NCI-H2081 (cell line): ENCODE measurements at places on chromosomes 2 and 18.

DNA sequence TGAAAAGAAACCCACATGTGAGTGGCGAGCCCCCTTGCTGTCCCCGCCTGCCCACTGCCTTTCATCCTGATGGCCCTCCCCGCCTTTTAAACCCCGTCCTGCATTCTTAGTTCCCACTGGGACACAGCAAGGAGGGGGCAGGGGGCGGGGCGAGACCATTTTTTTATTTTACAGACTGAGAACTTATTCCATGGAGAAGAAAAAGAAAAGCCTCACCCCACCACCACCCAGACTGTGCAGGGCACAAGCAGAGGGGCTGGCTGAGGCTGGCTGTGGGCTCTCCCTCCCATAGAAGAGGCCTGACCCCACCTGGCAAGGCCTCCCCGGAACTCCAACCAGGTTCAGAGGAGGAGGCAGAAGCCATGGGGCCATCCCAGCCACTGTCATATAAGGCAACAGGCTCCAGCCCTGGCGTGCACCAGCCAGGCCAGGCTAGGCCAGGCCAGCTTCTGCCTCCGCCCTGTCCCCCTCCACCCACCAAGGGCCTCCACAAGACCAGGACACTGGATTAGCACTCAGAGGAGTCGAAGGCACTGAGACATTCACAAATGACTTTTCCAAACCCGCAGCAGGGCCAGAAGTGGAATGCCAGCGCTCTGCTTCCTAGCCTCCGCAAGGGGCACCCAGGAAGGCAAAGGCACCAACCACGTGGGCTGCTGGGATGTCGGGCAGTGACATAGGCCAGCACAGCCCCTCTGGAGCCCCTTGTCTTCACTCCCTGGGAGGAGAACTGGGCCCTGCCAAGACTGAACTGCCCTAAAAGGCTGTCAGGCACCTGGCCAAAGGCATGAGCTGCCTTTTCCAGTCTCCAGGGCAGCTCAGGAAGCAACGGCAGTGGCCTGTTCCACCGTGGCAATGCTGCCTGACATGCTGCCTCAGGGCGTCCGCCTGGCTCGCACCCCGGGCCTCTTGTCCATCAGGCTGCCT lies 37.5 kb upstream of the SEMA4C start:
- DNase-seq, result no peak

- DNase-seq, result no peak
Measured at GRCh38 chr18:23612434-23613090, 26.3 kb upstream of the NPC1 start.

GRCh38 chr2:210376694-210377093 lies 61.7 kb upstream of the MYL1 start:
- no peak for DNase-seq

- no peak for DNase-seq
Measured at GRCh38 chr18:59657012-59657411, 40.2 kb downstream of the CCBE1 start.

DNA sequence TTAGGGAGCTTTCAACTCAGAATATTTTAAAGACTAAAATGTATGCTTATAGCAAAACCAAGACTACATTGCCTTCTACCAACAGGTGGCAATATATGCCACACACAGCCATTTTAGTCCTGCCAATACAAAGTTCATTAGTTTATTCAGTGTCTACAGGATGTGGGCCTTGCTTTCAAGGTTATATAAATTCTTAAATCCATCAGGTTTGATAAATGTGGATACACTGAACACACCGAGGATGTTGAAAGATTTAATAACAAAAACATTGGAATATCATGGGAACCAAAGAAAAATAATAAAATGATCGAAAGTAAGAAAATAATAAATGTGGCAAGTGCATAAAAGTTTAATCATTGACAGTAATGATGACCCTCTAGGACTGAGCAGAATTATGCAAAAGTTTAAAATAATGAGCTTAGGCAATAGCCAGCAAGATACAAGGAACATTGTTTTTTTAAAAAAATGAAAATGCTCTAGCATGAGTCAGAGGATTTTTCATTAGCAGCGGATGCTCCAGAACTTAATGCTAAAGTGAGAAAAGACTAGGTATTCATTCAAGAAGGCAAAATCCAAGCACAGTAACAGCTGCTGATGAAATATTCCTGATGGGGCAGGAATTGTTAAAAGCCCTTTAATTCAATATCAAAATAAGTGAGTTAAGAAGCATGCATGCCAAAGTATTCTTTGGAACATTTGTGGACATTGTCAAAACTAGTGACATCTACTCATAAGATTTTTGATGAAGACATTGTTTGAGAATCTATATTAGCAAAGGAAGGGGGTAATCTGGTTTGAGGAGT lies 14.2 kb downstream of the SCN9A start:
- DNase-seq, result peak; percentile 5

- no peak for DNase-seq
Measured at GRCh38 chr18:25146512-25146910, 205.5 kb downstream of the ZNF521 start.

DNA sequence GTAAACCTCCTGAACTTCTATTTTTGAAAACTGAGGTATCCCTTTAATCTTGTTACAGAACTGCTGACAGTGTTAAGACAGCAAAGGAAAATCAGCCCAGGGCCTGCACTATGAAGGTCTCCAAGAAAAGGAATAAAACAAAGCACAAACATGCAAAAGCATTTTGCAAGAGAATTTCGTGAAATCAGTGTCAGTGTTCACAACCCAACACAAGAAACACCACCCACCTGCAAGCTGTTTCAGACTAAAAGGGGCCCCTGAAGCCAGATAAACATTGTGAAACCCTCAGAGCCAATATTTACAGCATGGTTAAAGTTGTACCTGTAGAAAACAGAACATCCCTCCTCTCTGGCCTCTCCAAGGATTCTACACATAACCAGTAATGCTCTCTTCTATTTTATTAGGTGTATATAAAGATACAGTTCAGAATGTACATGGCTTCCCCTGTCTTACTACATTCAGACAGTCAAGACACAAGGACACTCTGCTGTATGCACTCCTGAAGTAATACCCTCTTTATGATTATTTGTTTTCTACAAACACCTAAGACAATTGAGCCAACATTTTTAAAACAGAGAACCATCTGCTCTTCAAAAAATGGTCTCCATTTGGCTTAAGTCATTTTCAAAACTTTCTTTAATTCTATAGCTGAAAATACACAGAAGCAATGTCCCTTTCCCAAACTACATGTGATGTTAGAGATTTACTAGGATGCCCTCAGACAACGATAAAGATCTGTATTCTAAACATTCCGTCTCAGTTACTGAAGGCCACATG lies 149.5 kb upstream of the ZFP36L2 start:
- no peak for DNase-seq

DNA sequence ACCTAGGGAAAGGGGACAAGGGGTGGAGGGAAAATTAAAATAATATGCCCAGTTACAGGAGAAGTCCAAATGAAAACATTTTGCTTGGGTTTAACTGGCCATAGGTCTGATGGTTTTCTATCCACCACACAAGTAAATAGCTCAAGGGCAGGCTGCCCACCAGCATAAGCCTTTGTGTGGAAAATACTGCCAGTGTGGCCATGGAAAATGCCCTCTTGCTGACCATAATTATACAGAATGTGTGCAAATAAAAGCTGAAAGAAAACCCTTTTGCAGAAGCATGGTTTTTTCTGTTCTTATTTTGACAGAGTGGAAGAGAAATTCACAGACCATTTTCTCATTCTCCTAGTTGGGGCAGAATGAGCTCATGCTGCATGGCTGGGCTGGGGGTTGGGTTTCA lies 111.3 kb upstream of the SIX2 start:
- no peak for DNase-seq

- no peak for DNase-seq
Measured at GRCh38 chr2:83386549-83386948, 1072.5 kb downstream of the SUCLG1 start.

DNA sequence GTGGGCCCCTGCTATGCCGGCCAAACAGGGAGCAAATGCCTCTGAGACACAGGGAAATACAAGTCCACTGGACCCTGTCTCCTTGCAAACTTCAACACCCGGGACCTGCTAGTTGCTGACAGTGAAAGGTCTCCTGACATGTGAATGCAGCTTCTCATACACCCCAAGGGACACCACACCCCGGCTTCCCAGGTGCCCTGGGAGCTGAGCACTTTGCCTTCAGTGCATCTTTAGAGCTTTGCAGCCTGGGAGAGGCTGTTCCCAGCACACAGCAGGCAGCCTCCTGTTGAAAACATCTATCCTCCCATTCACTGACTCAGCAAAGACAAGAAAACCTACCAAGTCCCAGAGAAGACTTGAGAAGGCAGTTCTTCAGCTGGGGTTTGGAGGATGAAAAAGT lies 143.4 kb downstream of the COL6A3 start:
- no peak for DNase-seq

DNA sequence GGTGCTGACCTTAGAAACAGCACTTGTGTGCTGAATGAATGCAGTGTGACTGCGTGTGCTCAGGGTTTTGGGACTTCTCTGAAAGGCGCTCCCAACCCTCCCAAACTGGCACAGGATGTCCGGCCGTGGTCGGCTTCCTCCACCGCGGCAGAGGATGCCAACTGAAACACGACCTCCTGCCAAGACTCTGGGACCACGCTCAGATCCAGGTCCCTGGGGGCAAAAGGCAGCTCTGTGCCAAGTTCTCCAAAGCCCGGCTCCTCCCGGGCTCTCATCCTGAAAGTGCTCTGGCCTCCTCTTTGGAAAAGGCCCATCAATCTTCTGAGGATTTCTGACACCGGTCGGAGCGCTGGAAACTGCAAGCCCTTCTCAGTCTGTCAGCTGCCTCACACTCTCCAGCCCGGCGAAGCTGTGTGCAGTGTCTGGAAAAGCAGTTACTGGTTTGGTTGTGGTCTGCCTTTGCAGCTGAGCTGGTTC lies 32.3 kb upstream of the ZBTB7C start:
- no peak for DNase-seq

- DNase-seq, result no peak
Measured at GRCh38 chr2:134347756-134348155, 93.9 kb downstream of the MGAT5 start.

DNA sequence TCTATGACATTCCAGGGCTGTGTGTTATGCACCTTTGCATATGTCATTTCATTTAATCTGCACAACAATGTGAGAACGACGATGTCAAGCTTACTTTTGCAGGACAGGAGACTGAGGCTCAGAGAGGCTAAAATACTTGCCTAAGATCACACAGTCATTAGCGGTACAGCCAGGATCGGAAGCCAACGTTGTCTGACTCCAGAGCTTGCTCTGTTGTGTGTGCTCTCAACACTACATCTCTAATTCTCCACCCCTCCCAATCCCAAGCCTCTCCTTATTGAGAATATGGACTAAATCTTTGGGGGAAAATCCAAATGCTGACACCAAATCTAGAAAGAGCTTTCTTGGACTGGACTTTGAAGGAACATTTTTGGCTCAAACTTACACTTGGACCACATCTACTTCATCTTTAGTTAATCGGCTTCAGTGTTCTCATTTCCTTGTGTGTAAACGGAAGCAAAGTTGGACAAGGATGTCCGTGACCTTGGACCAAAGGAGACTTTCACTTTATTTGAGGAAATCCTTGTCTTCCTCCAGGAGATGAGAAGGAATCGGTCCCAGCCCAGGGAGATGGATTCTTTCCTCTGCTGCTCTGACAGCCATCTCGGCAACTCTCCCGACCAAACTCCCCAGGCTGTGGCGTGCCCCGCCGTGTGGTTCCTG lies 242.4 kb downstream of the LPIN1 start:
- no peak for DNase-seq

GRCh38 chr18:49819823-49820671 lies 6.7 kb upstream of the ACAA2 start:
- no peak for DNase-seq

GRCh38 chr18:58668897-58669296 lies 2.4 kb upstream of the MALT1 start:
- no peak for DNase-seq

- DNase-seq, result no peak
Measured at GRCh38 chr18:48408727-48409590, at the start of gene ZBTB7C. ZBTB7C (minus strand) TSS chr18:48409383.

DNA sequence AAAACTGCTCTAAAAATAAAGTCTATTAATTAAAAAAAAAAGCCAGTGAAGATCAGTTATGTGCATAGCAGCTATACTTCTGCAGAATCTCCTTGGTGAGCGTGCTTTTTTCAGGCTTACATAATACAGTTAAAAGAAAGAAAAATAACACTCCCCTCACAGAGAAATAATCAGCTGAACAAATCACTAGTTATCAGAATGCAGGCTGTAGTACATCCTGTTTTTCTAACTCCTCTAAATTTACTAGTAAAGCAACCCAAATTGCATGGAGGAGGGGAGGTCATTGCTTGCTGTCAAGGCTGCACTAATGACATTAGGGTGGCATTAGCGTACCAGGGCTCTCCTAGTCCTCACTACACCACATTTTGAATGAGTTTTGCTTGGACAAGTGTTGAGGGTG lies 192.2 kb downstream of the PLCL1 start:
- no peak for DNase-seq

GRCh38 chr2:206379886-206380285 lies 63.4 kb upstream of the ADAM23 start:
- DNase-seq, result no peak

DNA sequence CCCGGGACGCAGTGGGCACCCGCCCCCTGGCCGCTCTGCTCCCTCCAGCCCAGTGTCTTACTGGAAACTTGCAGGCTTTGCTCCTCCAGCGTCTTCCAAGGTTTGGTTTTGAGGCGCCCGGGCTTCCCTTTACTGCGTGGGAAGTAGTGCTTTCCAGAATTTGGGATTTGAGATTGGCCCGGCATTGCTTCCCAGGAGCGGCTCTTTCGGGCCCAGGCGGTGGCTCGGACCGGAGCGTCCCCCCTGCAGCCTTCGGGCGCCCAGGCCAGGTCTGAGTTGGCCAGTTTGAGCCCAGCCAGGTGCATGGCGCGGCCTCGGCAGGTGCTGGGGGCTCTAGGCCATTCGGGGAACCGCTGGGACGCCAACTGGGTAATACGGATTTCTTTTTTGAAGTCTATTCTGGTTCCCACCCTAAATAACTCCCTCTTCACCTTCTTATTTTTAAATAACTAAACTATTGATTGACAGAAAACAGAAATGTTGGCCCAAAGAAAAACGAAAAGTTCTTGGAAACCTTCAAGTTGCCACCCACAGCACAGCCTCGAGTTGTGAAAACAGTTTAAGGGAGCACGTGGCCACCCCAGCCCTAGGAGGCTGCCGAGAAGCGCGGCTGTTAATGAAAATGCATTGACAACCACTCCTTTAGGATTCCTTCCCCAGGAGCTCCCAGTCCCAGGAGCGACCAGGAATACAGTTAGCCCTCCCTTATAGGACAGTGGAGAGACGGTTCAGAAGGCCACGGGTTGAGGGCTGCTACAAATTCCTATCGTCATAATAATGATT lies 766 bp downstream of the SNTG2 start:
- peak; percentile 9 for DNase-seq

- DNase-seq, result no peak
Measured at GRCh38 chr2:19706332-19706731, 195.5 kb downstream of the TTC32 start.

- no peak for DNase-seq
Measured at GRCh38 chr18:136433-136832, 21.9 kb upstream of the USP14 start.

- DNase-seq, result peak; percentile 48
Measured at GRCh38 chr18:11733031-11733430, 44.0 kb downstream of the GNAL start.
